ENCODE measurements at places on chromosomes 1 and 21.

GRCh38 chr1:150152182-150152536 is 2.4 kb downstream of the PLEKHO1 start:
- no peak for DNase-seq

- no peak for DNase-seq
Observed at GRCh38 chr1:4781646-4782045, 127.2 kb downstream of the AJAP1 start.

GRCh38 chr1:183235503-183235902 is 49.4 kb downstream of the LAMC2 start:
- no peak for DNase-seq

GRCh38 chr1:94806441-94806871 is 13.7 kb upstream of the SLC44A3 start:
- DNase-seq = no peak

DNA sequence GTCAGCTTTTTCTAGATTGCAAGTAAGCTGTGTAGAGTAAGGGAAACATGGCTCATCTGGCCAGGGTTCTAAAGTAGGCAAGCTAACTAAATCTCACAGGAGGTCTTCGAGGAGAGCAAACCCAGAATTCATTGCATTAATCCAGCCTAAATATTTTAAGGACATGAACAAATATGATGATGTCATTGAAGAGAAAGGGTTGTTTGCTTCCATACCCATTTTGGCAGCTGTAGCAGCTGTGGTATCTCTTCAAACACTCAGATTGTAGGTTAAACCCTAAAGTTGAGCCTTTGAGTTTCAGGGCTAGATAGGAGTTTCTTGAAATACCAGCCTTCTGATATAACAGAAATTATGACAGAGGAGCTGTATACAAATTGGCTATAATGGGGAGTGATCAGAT is 200.5 kb upstream of the C1orf105 start:
- DNase-seq = no peak

GRCh38 chr21:31283025-31283424 is 61.0 kb downstream of the TIAM1 start:
- no peak for DNase-seq

DNA sequence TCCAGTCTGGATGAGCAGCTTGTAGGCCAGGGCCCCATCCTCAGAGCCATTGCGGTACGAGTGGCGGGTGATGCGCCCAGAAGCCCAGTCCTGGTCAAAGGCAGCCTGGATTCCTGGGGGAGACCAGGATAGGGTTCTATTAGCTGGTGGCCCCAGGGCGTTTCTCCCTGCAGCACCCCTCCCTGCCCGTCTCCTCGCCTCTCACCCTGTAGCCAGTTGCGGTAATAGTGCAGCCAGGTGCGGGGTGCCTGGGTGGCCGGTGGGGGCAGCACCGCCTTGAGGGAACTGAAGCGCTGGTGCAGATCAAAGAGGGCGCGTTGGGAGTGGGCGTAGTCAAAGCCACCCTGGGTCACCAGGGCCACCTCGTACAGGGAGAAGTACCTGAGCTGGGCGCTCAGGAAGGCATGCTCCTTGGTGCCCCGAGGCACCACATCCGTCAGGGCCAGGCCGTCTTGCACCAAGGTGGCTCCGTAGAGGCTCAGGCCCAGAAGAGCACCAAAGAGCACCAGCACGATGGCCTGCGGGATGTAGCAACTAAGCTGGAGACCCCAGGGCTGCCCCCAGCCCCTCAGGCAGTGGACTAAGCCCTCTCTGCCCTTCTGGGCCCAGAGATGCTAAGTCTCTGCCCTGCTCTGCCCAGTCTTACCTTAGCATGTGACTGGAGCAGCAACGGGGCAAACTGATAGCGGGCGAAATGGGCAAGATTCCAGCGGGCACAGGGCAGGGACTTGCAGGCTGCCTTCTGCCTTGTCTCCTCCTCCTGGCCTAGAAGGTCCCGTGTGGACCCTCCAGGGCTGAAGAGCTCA is 15.7 kb downstream of the PTCH2 start:
- DNase-seq = no peak

DNA sequence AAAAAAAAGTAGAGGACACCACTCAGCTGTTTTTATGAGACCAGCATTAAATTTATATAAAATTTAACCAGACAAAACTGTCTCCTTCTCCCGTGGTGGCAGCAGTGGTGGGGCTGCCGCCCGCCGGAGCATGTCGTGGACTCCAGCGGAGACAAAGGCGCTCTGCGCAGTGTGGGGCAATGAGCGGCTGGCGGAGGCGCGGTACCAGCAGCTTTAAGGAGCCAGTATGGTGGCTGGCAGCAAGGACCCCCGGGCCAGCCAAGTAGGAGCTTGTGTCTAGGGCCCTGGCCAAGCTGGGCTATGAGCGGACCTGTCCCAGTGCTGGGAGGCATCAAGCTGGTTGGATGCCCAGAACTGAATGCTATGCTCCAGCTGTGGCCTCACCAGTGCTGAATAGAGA is 2102.9 kb downstream of the NCAM2 start:
- DNase-seq = no peak

All from GM19239 (cell line).